Pulmonary artery endothelial cell (primary cell): ENCODE measurements at places on chromosomes 1 and 21.

- DNase-seq = no peak
Measured at GRCh38 chr1:32806290-32806689, 10.9 kb downstream of the YARS1 start.

DNA sequence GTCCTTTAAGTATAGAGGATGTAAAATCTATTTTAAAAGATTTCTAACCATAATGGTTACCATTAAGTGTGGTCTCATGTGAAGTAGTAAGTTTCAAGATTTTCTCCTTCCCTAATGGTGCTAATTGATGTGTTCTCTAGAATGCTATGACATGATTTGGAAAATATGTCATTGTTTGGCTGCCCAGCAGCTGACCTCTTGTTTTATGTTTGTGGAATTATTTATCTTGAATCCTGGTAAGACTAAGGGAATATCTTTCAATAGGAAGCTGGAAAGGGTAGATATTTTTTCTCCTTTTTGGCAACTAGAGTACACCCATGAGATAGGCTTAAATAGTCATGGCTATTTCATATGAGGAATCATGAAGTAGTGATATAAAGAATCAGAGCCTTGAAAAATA lies 139.8 kb upstream of the CHODL start:
- DNase-seq = no peak

DNA sequence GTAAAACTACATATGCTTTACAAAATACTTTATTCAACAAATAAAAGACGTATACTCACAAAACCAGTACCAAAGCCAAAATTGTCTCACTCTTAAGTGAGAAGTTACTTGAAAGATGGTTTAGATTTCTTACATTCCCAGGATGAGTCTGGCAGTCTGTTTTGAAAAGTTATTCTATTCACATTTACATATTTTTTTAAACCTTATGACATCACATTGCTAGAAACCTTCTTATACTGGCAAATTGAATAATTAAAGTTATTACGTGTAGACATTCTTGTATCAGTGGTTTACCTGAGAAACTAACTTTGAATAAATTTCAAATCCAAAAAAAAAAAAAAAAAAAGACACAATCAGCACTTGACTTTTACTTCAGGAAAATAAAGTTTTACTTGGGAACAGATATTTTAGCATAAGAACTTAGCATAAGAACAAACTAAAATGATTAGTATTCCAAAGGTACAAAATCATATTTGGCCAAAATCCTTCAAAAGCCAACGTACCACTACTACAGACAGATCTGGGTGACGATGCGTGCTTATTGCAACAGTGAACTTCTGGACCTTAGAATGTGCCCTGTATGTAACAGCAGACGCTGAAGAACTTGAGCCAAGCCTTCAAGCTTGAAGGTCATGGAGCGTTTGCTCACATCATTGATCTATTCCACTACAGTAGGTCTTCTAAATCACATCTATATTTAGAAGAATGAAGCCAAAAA lies 2.5 kb downstream of the CDC42BPA start:
- no peak for DNase-seq

DNA sequence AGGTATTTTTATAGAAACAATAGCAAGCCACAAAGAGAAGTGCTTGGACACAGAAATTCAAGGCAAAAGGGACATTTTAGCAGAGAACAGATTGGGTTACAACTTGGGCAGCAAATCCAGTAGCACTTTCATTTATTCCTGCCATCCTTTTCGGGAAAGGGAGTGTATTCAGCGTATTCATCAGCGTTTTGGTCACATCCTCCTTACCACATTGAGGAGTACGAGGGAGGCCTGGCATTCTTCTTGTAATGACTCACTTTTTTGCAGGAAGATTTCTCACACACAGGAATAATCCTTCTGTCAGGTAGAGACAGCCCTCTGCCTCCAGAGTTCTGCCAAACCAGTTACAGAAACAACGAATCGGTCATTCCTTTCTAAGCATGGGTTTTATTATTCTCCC lies 18.1 kb upstream of the FAM78B start:
- DNase-seq = no peak

DNA sequence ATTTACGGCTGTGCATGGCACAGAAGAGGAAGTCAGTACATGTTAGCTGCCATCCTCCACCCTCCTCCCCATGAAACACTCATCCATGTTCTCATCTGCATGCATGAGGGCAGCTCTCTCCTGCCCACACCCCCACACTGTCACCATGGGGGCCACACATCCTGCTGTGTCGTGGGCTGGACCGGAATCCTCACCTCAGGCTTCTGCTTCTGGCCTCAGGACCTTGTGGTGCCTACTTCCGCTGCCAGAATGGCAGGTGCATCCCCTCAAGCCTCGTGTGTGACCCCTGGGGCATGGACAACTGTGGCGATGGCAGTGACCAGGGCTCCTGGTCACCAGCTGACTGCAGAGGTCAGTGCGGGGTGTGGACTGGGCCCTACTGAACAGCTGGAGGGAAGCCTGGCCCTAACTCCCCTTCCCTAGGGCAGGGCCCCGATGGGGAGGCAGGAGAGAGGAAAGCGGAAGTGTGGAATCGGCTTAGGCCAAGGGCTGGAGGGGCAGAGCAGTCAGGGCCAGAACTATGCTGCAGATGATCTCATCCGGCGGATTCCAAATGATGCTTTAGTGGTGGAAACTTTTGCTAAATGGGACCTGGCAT lies 3.8 kb downstream of the LDLRAD2 start:
- no peak for DNase-seq

DNA sequence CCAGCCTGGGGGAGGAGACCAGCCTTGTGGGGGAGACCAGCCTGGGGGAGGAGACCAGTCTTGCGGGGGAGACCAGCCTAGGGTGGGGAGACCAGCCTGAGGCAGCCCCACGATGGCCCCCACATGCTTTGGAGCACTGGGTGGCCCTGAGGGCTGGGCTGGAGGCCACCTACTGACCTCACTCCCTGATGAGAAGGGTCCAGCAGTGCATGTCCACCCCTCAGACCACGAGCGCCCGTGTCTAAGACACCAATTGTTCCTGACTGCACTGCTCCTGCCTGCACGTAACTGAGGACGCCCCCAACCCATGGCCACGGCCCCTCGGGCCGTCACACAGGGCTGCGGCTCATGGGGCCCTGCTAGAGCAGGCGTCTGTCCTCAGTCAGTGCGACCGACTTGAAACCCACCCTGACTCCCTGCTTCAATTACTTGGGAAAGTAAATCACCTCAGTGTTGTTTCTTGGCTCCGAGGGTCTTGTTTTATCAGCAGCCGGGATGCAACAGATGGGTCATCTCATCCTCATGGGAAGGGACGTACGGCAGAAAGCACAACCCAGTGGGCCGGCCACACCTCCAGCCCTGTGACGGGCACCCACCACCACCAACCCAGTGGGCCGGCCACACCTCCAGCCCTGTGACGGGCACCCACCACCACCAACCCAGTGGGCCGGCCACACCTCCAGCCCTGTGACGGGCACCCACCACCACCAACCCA lies at the start of gene SPATC1L:
Gene SPATC1L, minus strand, starts transcription at position 550 of the 715 bp plus-strand sequence. CDS start 1,643 bp downstream, outside the sequence.
- peak; percentile 27 for DNase-seq

DNA sequence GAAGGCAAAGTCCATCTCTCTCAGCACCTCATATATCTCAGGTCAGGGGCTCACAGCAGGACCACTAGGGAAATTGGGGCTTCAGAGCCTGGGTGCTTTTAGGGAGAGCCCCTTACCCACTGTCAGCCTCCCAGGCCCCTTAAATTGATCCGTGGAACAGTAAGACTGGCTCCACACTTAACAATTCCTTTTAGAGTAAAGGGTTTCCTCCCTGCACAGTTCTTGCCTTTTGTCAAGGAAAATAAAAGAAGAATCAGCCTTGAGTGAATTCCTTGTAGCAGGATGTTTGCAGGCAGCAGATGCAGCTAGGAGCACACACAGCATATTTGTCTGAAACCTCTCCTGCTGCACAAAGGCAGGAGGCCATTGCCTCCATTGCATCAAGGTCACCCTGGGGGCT lies 184.9 kb downstream of the SEC16B start:
- DNase-seq = no peak

DNA sequence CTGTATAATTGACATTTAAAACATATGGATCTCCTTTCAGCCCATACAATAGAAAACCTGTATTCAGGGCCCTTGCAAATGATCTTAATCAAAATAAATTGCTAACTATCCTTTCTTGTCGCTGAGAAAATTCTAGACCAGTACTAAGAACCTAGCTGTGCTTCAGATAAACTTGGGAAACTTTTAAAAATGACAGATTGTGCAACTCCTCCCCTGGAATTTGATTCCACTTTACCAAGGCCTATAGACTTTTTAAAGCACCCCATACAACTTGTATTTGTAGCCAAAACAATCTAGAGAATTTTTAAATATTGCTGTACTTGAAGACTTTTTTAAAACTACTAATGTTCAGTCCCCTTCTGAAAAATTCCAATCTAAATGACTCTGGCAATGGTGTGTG lies 51.6 kb downstream of the ZNF644 start:
- DNase-seq = no peak

DNA sequence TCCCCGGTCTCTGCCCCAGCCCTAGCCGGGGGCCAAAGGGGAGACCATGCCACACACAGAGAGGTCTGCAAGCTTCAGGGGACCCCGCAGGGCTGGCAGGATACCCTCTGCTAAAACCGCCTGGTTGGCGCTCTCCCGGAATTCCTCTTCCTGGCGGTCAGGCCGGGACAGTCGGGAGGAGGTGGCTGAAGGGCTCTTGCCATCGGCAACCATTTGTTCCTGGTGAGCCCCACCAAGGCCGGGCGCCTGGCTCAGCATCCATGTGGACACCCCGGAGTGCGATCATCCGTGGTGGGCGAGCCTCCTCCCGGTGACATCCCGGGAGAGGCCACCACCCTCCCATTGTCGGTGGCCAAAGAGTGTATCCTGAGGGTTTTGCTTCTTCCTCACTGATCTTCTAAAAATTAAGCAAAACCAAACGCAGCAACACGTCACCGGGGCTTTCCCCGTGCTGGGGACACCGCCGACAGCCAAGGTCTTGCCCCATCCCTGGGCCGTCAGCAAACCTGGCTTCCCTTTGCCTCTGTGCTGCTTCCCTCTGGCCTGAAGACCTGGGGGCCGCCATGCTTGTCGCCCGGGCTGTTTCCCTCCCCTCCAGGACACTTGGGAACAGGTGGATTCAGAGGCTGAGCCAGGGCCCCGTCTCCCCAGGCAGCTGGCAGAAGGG lies 59.1 kb upstream of the TTC34 start:
- no peak for DNase-seq
